ENCODE measurements at places on chromosomes 11 and 22. TPM values are rescaled to one million over a fixed set of nuclear protein-coding genes. Genes with fewer than 3 reads are reported as not detected.

The APOA4 gene
- total RNA-seq, result not detected

The FGF3 gene
- total RNA-seq, result not detected

- no peaks in the 10 kb centered on the region for H3K4me1 ChIP-seq
- H3K36me3 ChIP-seq, result no peaks in the 10 kb centered on the region
- DNase-seq, result no peak
- H3K27me3 ChIP-seq, result no peaks in the 10 kb centered on the region
Observed at GRCh38 chr22:30810105-30810504, 115.4 kb downstream of the OSBP2 start.

GRCh38 chr11:8917157-8917825 lies 6.3 kb downstream of the AKIP1 start:
- H3K27me3 ChIP-seq, result no peaks in the 10 kb centered on the region
- peaks cover 17% of the 10 kb centered on the region for H3K4me1 ChIP-seq
- peak; percentile 45 for DNase-seq
- no peak overlapping the region for H3K27ac ChIP-seq
- no peaks in the 10 kb centered on the region for H3K36me3 ChIP-seq
- H3K4me3 ChIP-seq, result no peak overlapping the region

DNA sequence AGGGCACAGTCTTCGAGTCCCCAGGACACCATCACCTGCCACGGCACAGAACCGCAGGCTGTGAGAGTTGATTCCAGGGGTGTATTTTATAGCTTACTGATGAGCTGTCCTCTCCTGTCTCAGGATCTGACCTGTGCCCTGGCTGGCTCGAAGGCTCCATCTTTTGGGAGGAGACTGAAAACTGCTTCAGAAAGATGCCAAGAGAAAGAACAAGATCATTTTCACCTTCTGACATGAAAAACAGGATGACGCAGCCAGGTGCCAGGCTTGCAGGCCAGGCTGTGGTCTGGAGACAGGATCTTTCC lies 2.2 kb downstream of the MRGPRD start:
- H3K4me3 ChIP-seq, result no peak overlapping the region
- no peaks in the 10 kb centered on the region for H3K27me3 ChIP-seq
- H3K27ac ChIP-seq, result no peak overlapping the region
- no peaks in the 10 kb centered on the region for H3K4me1 ChIP-seq

DNA sequence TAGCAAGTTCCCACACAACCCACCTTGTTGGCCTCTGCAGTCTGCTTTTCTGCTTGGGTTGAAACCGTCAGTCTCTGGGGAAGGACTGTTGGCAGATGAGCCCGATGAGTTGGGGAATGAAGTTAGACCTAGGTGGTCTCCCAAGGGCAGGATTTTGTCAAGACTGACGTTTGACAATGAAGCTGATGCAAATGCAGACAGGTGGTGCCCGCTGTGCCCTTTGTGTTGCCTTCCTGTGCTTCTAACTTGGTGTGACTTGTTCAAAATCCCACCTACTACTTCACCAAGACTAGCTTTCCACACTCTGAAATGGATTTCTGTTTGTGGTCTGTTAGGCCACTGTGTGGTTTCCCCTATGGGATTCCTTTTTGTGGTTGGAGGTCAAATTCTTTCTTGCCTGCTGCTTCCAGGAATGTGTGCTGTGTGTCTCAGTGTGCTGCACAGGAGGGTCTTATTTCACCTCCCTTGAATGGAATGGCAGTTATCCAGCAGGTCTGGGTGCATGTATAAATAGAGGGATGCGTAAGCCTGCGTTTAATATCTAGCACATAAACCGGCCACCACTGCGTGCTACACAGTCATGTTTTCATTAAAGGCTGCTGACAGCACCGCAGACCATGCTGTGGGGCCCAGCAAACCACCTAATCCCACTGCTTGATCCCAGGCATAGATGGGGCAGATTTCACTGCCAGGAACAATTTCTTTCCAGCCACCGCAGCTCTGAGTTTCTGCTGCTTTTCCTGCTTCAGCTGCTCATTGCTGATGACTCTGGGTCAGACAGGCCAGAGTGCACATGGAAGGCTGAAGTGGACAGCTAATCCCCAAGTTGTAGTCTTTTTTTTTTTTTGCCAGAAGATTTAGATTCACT lies 44.8 kb downstream of the ADAMTS8 start:
- no peak overlapping the region for H3K27ac ChIP-seq
- H3K4me1 ChIP-seq, result no peaks in the 10 kb centered on the region
- H3K27me3 ChIP-seq, result no peaks in the 10 kb centered on the region
- no peaks in the 10 kb centered on the region for H3K36me3 ChIP-seq
- DNase-seq, result no peak

DNA sequence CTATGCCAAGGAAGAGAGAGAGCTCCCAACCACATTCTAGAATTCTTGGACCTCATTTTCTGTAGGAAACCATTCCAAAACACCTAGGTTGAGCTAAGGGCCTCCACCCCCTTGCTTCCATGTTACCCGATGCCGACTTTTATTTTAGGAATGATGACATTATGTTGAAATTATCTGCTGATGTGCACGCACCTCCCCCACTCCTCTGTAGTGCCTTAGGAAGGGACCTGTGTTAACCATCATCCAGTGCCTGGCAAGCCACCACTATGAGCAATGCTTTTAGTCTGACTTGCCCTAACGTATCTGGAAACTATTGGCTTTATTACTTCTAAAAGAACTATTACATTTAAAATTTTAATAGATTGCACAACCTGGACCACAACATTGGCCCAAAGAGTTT lies 42.1 kb downstream of the NCAPD3 start:
- no peak overlapping the region for H3K27ac ChIP-seq
- H3K36me3 ChIP-seq, result no peaks in the 10 kb centered on the region
- no peaks in the 10 kb centered on the region for H3K4me1 ChIP-seq
- no peak for DNase-seq
- no peaks in the 10 kb centered on the region for H3K27me3 ChIP-seq

The CD248 gene
- 86.0 TPM for total RNA-seq

The ST14 gene
- total RNA-seq, result 61.0 TPM

GRCh38 chr22:41940832-41941765 lies 5.9 kb downstream of the CENPM start:
- DNase-seq, result peak; percentile 88
- H3K4me3 ChIP-seq, result no peak overlapping the region
- peaks cover 12% of the 10 kb centered on the region for H3K4me1 ChIP-seq
- H3K36me3 ChIP-seq, result no peaks in the 10 kb centered on the region

DNA sequence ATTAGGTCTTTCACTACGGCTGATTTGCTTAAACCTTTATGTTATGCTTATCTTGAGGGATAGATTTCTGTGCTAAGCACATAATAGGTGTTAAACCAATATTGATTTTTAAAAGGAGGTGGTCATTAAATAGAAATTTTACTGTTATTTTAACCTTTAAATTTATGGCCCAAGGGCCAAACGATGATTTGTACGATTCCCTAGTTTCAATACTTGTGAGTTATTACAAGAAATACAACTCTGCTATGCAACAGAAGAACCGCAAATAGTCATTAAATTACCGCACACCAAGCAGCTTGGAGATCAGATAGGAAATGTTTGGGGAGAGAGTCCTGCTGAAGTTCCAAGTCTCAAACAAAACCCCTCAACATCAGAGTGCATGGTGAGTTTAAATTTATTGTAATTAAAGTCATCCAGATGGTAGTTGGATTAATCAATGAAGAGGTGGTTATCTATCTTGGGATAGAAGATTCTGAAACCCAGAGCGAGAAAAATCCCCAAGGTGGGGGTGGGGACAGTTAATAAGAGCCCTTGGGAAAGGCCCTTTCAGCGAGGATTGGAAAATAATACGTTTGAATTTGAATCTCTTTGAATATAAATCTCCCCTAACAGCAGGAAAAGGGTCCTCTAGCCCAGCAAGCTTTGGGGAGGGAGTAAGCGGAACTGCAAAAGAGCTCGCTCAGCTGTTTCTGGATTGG lies 805 bp upstream of the QSER1 start:
- H3K36me3 ChIP-seq, result no peaks in the 10 kb centered on the region
- H3K27me3 ChIP-seq, result no peaks in the 10 kb centered on the region
- DNase-seq, result no peak
- peak overlapping the region; percentile 94 for H3K27ac ChIP-seq

DNA sequence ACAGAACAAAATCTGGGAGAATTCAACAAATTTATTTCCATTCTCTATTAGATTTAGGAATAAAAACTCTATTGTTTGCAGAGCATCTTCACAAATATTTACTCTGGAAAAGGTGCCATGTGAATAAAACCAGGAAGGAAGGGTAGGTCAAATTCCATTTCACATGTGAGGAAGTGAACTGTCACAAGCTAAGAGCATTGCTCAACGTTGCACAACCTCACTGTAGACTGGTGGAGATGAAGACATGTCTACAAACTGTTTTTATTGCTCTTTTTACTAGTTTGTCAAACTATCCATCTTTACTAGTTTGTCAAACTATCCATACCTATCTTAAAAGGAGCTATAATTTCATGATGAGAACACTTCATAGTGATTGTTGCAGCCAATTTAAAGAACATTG lies 236.4 kb downstream of the CNTN5 start:
- H3K36me3 ChIP-seq, result no peaks in the 10 kb centered on the region
- H3K27me3 ChIP-seq, result no peaks in the 10 kb centered on the region
- no peak overlapping the region for H3K27ac ChIP-seq
- DNase-seq, result no peak
- H3K4me3 ChIP-seq, result no peak overlapping the region

DNA sequence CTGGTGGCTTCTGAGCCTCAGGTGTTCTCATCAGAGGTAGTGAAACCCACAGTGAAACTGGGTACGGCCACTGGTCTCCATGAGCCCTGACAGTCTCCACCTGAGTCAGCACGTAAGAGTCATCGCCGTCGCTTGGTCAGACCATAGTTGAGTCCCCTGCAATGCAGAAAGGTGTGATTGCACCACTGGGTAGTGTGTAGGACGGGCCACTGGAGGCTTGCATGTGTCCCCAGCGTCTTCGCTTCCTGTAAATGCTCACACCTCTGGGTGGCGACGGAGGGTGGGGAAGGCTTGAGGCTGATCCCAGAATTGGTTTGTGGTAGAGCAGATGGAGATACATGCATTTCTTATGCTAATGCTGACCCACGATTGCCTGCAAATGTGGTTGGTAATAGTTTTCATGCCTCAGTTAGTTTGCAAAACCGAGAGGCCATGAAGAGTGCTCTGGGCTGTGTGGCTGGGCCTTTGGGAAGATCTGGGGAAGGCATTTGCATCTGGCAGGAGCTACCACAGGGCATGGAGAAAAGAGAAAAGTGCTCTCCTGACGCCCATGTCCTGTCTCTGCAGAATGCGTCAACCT lies 26.5 kb downstream of the CTTN start:
- H3K4me1 ChIP-seq, result no peaks in the 10 kb centered on the region
- H3K27me3 ChIP-seq, result no peaks in the 10 kb centered on the region
- no peak overlapping the region for H3K4me3 ChIP-seq
- no peak for DNase-seq

The LMNTD2 gene
- 12.9 TPM for total RNA-seq

DNA sequence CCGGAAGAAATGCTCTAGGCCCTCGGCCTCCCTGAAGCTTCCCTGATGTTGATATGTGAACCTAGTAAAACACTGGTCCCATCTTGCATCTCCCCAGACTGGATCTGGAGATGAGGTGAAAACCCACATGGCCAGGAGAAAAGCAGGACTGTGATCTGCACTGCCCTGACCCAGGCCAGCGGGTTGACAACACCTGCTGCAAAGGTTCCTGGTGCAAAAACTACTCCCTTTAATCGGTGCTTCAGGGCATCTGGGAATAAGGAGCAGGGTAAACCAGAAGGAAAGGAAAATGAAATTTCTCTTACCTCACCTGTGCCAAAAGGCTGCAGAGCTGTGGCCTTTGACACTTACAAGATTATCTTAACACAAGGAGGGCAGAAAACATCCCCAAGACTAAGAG lies 30.6 kb downstream of the PACSIN2 start:
- H3K36me3 ChIP-seq, result no peaks in the 10 kb centered on the region
- no peaks in the 10 kb centered on the region for H3K27me3 ChIP-seq
- H3K4me3 ChIP-seq, result no peak overlapping the region
- H3K4me1 ChIP-seq, result peaks cover 41% of the 10 kb centered on the region
- no peak overlapping the region for H3K27ac ChIP-seq

The MOGAT2 gene
- not detected for total RNA-seq

The GPR83 gene
- total RNA-seq, result not detected

The HBG1 gene
- not detected for total RNA-seq

The IL17REL gene
- total RNA-seq, result not detected

The UBQLNL gene
- total RNA-seq, result 4.3 TPM

DNA sequence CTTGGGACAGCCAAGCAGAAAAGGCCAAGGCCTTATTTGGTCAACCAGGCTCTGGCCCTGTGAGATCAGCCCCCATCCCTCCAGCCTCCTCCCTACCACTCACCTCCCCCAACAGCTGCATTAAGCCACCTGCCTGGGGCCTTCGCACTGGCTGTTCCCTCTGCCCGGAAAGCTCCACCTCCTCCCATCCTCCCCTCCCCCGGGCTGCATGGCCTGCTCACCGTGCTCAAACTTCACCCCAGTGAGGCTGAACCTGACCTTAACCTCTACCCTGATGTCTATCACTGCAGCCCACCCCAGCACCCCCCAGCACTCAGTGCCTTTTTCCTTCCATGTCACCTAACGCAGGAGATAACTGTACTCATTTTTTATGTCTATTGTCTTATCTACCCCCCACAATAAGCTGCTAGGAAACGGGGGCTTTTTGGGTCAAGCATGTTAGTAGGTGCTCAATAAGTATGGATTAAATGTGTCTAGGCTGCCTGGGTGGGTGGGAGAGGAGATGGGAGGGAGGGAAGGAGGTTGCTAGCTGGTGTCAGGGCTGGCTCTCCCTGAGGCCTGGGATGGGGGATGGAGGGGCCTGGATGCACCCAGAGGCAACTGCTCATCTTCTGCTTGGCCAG lies 912 bp downstream of the PTPRCAP start:
- H3K4me3 ChIP-seq, result no peak overlapping the region
- H3K4me1 ChIP-seq, result no peaks in the 10 kb centered on the region
- no peak for DNase-seq
- peaks cover 4% of the 10 kb centered on the region for H3K36me3 ChIP-seq
- no peak overlapping the region for H3K27ac ChIP-seq

DNA sequence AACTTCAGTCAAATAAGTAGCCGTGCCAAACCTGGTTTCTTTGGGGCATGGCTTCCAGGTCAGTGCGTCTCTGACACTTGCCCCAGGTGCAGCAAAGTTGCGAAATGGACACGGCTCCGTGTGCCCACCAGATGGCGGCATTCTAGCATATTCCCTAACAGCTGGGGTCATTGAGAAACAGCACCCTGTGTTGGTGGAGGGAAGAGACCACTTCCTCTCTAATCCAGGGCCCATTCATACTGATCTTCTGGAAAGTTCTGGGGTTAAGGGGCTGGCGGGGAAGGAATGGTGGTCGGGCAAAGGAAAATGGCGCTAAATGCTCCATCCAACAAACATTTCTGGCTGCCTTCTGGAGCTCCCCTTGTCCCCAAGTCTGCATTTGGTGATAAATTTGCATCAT lies 141.2 kb upstream of the TIMP3 start:
- no peak overlapping the region for H3K27ac ChIP-seq
- no peak overlapping the region for H3K4me3 ChIP-seq
- no peaks in the 10 kb centered on the region for H3K27me3 ChIP-seq
- no peaks in the 10 kb centered on the region for H3K4me1 ChIP-seq
- DNase-seq, result peak; percentile 71
- no peaks in the 10 kb centered on the region for H3K36me3 ChIP-seq

The PATE2 gene
- total RNA-seq, result not detected

The DEUP1 gene
- not detected for total RNA-seq

- peaks cover 17% of the 10 kb centered on the region for H3K4me1 ChIP-seq
- no peak for DNase-seq
- H3K36me3 ChIP-seq, result no peaks in the 10 kb centered on the region
- H3K4me3 ChIP-seq, result no peak overlapping the region
Observed at GRCh38 chr22:23910496-23911190, 16.5 kb downstream of the MIF start.

Data from body of pancreas (tissue), 4 donors.